ENCODE measurements at places on chromosomes 16 and 17. TPM values are rescaled to one million over a fixed set of nuclear protein-coding genes. Genes with fewer than 3 reads are reported as not detected.

DNA sequence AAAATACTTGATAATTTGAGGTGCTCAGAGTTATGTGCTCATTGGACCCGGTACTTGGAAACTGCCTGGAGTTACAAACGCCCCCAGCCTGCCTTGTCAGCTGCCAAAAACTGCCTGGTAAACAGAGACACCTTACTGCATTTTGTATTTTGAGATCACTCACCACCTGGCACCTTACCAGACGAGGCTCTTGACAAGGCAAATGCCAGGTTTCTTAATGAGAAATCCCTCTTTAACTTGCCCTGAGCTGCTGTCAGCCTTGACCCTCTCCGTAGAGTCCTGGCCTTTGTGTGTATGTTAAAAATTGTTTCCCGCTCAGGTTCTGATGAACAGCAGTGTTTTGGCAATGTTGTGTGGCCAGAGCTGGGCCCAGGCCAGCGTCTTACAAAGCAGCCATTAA, 28.8 kb downstream of the SYT17 start:
- DNase-seq: no peak
- no peaks in the 10 kb centered on the region for H3K4me1 ChIP-seq
- no peaks in the 10 kb centered on the region for H3K36me3 ChIP-seq
- H3K4me3 ChIP-seq: no peak overlapping the region

GRCh38 chr17:6713918-6714271, 726 bp upstream of the SLC13A5 start:
- H3K4me1 ChIP-seq: peaks cover 4% of the 10 kb centered on the region
- no peak overlapping the region for H3K27ac ChIP-seq
- no peaks in the 10 kb centered on the region for H3K36me3 ChIP-seq
- no peak for DNase-seq

- peaks cover 15% of the 10 kb centered on the region for H3K4me1 ChIP-seq
- H3K27ac ChIP-seq: peak overlapping the region; percentile 78
- no peaks in the 10 kb centered on the region for H3K27me3 ChIP-seq
Observed at GRCh38 chr16:29745121-29745852, 503 bp downstream of the C16orf54 start.

GRCh38 chr16:25709213-25709612, 17.5 kb downstream of the HS3ST4 start:
- DNase-seq: no peak
- H3K4me1 ChIP-seq: no peaks in the 10 kb centered on the region
- no peaks in the 10 kb centered on the region for H3K27me3 ChIP-seq
- H3K4me3 ChIP-seq: no peak overlapping the region
- H3K27ac ChIP-seq: no peak overlapping the region
- H3K36me3 ChIP-seq: no peaks in the 10 kb centered on the region

- H3K36me3 ChIP-seq: no peaks in the 10 kb centered on the region
- no peak overlapping the region for H3K4me3 ChIP-seq
- H3K27me3 ChIP-seq: no peaks in the 10 kb centered on the region
- no peaks in the 10 kb centered on the region for H3K4me1 ChIP-seq
- no peak overlapping the region for H3K27ac ChIP-seq
Observed at GRCh38 chr16:17037499-17037898, 433.3 kb downstream of the XYLT1 start.

- peaks cover 12% of the 10 kb centered on the region for H3K4me1 ChIP-seq
- H3K4me3 ChIP-seq: peak overlapping the region; percentile 97
- H3K36me3 ChIP-seq: no peaks in the 10 kb centered on the region
- H3K27ac ChIP-seq: peak overlapping the region; percentile 96
- no peaks in the 10 kb centered on the region for H3K27me3 ChIP-seq
Observed at GRCh38 chr16:87390641-87391323, 1.4 kb upstream of the MAP1LC3B start.

DNA sequence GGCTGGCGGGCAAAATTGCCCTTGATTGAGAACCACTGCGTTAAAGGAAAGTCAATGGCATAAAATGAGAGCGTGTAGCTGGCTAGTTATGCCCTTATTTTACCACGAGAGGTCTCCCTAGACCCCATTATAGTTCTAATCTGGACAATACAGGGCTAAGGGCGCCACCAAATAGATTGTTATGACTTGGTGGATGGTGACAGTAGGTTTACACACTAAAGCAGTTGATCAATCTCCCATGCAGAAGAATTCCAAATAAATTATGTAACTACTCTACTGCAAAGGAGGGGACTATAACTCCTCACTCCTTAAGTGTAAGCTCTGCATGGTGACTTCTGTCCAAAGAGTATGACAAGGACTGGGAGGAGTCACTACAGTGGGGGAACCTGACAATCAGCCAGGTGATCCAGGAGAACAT, 20.4 kb upstream of the YPEL2 start:
- no peaks in the 10 kb centered on the region for H3K4me1 ChIP-seq
- H3K36me3 ChIP-seq: no peaks in the 10 kb centered on the region
- no peaks in the 10 kb centered on the region for H3K27me3 ChIP-seq
- no peak overlapping the region for H3K4me3 ChIP-seq
- no peak overlapping the region for H3K27ac ChIP-seq
- DNase-seq: no peak

- DNase-seq: peak; percentile 66
- H3K27ac ChIP-seq: no peak within 1 kb of the TSS
- peak within 1 kb of the TSS; percentile 29 for H3K4me3 ChIP-seq
- H3K36me3 ChIP-seq: no peaks in the 10 kb centered on the region
- H3K27me3 ChIP-seq: peaks cover 24% of the 10 kb centered on the region
Observed at GRCh38 chr17:56593646-56594319, at the start of gene NOG. Gene NOG (plus strand): TSS chr17:56593699. CDS start chr17:56594224, 525 bp downstream.

DNA sequence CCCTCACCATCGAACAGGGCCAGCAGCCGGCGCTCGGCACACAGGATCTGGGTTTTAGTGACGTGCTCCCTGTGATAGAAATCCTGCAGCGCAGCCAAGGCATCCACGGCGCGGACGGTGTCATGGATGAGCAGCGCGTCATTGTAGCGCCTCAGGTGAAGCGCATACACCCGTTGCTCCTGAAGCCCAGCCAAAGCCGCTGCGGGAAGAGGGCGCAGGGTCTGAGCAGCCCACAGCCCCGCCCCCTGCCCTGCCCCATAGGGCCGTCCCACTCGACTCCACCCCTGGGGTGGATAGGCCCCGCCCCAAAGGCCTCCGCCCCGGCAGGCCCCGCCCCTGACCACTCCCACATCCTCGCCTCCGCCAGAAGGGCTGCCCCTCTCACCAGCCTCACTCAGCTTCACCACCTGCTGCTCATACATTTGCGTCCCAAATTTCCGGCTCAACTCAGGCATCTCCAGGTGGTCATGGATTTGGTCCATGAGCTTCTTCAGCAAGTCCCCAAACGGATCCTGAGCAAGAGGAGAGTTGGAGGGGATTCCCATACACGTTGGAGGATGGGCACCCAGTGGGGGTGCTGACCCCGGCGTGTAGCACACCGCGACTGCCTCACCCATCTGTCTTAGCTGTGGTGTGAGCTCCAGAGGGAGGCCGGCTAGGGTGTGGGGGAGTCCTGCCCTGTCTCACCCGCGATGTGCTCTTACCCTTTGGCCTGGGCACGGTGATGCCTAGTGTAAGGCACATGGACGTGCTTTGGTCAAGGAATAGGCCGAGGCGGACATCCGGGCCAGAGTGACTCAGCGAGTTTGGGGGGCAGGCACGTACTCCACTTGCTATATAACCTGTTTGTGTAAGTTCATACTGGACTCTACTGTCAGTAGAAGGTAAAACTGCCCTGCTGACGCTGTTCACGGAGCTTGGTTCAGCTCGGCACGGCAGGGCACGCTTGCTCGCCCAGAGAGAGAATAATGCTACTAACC, 4.6 kb downstream of the DHX58 start:
- peak overlapping the region; percentile 9 for H3K4me3 ChIP-seq
- peaks cover 15% of the 10 kb centered on the region for H3K36me3 ChIP-seq
- H3K27ac ChIP-seq: no peak overlapping the region
- peak; percentile 85 for DNase-seq
- no peaks in the 10 kb centered on the region for H3K4me1 ChIP-seq
- H3K27me3 ChIP-seq: no peaks in the 10 kb centered on the region

- H3K27ac ChIP-seq: no peak overlapping the region
- no peak overlapping the region for H3K4me3 ChIP-seq
- no peak for DNase-seq
- H3K4me1 ChIP-seq: no peaks in the 10 kb centered on the region
- H3K36me3 ChIP-seq: no peaks in the 10 kb centered on the region
Observed at GRCh38 chr17:73452009-73452408, 140.2 kb upstream of the CDC42EP4 start.

- no peak overlapping the region for H3K4me3 ChIP-seq
- H3K4me1 ChIP-seq: peaks cover 3% of the 10 kb centered on the region
- no peak overlapping the region for H3K27ac ChIP-seq
- DNase-seq: no peak
Observed at GRCh38 chr16:50068550-50068949, 2.8 kb downstream of the HEATR3 start.

DNA sequence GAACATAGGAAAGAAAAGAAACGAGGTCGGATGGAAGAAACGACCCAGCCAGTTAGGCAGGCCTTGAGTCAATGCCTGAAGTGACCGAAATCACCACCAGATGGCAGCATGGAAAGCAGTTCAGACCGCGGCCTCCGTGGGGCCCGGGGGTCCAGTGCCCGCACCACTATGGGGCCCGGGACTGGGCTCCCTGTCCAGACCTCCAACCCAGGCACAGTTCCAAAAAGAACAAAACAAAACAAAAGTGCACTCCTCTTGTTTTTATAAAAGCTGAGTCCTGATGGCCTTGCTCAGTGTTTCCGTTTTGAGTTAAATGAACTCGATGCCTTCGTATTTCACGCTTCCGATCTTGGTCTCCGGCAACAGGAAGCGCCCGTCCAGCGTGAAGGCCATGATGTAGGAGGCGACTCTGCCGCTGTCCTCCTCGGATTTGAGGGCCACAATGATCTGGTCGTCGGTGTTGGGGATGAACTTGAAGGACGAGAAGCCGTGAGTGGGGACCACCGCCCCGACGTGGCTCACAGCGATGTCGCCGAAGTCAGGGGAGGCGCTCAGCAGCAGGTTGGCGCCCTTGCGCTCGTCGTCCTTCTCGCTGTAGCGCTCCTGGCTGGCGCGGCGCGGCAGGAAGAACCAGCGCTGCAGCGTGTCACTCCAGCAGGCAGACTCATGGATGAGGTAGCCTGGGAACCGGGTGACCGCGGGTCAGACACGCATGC, 13.7 kb upstream of the LGALS3BP start:
- no peaks in the 10 kb centered on the region for H3K27me3 ChIP-seq
- peak; percentile 49 for DNase-seq
- H3K4me1 ChIP-seq: no peaks in the 10 kb centered on the region
- peaks cover 61% of the 10 kb centered on the region for H3K36me3 ChIP-seq
- no peak overlapping the region for H3K4me3 ChIP-seq
- H3K27ac ChIP-seq: no peak overlapping the region

DNA sequence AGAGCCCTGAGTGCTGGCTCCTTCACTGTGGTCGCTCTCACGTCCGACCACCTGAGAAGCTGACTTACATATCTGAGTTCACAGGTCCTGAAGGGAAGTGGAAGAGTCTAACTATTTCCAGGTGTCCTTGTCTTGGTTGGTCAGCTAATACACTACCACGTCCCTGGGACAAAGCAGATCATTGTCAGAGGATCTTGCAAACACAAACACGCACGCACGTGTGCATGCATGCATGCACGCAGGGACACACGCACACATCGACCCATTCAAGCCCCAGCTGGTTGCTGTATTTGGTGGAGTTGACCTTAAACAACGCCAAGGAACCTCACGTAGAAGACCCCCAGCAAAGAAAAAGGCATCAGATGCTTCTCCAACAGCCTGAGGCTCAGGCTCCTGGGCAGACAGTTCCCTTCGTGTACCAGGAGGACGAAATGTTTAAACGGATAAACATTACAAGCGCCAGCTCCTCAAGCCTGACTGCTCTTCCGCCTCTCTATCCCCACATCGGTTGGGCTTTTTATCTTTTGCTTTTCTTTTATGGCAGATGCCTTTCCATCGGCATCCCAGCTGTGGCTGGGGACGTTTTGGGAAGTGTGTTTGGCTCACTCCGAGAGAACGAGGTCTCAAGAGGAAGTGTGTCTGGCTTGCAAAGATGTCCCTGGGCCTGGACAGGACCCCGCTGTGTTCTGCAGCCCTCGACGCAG, 95.8 kb downstream of the TBC1D16 start:
- H3K4me1 ChIP-seq: no peaks in the 10 kb centered on the region
- H3K36me3 ChIP-seq: peaks cover 20% of the 10 kb centered on the region
- H3K27ac ChIP-seq: no peak overlapping the region
- no peaks in the 10 kb centered on the region for H3K27me3 ChIP-seq

DNA sequence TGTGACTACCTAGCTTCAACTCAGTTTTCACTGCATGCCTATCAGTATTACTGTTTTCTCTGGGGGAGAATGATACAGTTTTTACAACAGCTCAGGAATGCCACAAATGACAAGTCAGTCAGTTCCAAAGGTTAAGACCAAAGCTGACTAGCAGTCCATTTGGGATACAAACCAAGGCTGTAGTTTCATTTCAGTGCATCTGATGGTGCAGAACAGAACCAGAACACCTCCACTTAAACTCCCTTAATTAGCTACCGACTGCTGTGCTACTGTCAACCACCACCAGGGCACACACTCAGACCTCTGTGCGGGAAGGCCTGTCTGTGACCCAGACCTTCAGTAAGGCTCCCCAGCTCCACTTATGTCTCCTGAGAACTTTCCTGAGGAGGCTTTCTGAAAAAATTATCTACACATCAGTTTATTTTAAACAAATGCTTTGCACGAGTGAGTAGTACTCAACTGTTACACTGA, 20.4 kb downstream of the NFE2L1 start:
- H3K27me3 ChIP-seq: no peaks in the 10 kb centered on the region
- no peak overlapping the region for H3K27ac ChIP-seq
- no peaks in the 10 kb centered on the region for H3K4me1 ChIP-seq
- no peak overlapping the region for H3K4me3 ChIP-seq
- no peak for DNase-seq

- H3K27me3 ChIP-seq: no peaks in the 10 kb centered on the region
- no peaks in the 10 kb centered on the region for H3K4me1 ChIP-seq
- no peak overlapping the region for H3K27ac ChIP-seq
- no peaks in the 10 kb centered on the region for H3K36me3 ChIP-seq
Observed at GRCh38 chr16:73735954-73736353, 560.7 kb upstream of the PSMD7 start.

Gene KRTAP3-2
- total RNA-seq: not detected

Gene PRCD
- 10.7 TPM for total RNA-seq

Gene ANKRD13B
- total RNA-seq: 14.9 TPM

Gene ARHGDIG
- total RNA-seq: 112 TPM

Gene SPATA20
- total RNA-seq: 75.1 TPM

Gene DPEP3
- not detected for total RNA-seq

Gene GCGR
- 0.67 TPM for total RNA-seq

Gene FGF11
- total RNA-seq: 1.0 TPM

Gene CX3CL1
- 1.9 TPM for total RNA-seq

Gene CCDC137
- total RNA-seq: 13.9 TPM
